ENCODE measurements at places on chromosomes 5 and 9.

DNA sequence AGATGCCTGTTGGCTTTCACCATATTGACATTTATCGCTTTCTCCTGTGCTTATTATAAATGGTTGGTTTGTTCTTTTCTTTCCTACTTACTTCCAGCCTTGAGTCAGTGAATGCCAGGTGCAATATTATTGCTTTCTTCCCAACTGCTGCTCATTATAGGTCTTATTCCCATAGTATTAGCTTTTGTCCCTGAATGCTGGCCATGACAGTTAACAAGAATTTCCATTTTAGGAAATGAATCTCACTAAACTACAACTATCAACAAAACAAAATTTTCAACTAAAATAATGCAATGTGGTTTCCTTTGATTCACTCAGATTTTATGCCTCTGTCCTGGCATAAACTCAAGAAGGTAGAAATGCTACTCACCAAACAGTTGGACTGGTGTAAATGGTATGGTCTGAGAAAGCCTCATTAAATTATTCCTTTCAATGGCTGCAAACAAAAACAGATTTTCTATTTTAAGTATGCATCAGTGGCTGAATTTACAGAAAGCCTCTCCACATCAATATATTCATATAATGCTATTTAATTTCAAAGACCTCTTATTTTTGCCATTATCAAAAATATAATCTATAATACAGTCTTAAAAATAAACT lies 145.4 kb downstream of the TRPM6 start:
- no peak for DNase-seq

GRCh38 chr9:116933251-116933650 lies 246.1 kb downstream of the TRIM32 start:
- no peak for DNase-seq

GRCh38 chr9:76588316-76588715 lies 129.3 kb downstream of the GCNT1 start:
- no peak for DNase-seq

DNA sequence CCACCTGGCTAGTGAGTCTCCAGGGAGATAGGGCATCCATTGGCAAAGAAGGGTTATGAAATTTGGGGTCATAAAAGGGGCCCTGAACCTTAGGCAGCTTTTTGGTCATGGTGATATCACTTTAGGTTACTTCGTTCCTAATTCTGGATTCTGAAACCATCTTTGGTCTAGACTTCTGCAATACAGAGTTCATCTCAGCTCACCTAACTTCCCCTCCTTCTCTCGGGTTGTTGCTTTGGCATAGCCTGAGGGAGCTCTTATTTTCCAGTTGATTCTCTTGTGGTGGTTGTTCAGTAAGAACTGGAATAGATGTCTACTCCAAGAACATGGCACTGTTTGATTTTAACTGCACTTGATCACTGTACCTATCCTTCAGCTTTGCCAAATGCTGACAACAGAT lies 148.9 kb upstream of the RUSC2 start:
- no peak for DNase-seq

- DNase-seq = no peak
These were observed 106.3 kb downstream of the DAPK1 start for GRCh38 chr9:87603854-87604490.

DNA sequence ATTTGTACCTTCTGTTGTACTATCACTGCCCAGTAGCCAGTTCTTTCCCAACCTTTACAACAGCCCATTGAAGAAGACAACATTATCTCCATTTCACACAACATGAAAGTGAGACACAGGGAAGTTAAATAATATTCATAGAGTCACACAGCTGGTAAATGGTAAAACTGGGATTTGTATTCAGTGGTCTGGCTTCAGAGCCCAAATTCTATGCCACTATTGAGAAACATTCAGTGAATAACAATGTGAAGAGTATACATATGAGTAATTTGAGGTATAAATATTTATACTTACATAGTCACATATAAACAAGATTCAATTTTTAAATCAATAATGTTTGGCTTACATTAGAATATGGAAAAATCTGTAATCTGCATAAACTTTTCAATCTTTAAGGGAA lies 13.8 kb downstream of the SMIM15 start:
- no peak for DNase-seq

DNA sequence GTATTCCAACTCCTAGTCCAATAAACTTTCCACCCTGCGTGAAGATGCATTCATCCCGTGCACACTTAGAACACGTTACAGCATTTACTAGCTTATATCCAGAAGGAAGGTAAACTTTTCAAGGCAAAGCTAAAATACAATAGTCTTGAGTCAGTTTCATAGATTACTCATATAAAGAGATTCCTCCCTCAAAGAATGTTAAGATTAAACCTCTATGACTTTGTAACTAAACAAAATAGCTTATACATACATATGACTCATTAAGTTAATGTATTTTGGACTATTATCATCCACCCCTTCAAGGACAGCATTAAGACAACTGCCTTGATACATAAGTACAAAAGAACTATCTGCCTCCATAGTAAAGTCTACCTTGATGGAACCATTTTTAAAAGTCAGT lies 36.1 kb downstream of the TLE1 start:
- DNase-seq = no peak

- no peak for DNase-seq
These were observed 109.5 kb upstream of the DPYSL3 start for GRCh38 chr5:147619281-147619878.

GRCh38 chr5:143239882-143240518 lies 163.5 kb downstream of the NR3C1 start:
- DNase-seq = no peak

GRCh38 chr9:120187758-120188157 lies 392.2 kb downstream of the CDK5RAP2 start:
- no peak for DNase-seq

DNA sequence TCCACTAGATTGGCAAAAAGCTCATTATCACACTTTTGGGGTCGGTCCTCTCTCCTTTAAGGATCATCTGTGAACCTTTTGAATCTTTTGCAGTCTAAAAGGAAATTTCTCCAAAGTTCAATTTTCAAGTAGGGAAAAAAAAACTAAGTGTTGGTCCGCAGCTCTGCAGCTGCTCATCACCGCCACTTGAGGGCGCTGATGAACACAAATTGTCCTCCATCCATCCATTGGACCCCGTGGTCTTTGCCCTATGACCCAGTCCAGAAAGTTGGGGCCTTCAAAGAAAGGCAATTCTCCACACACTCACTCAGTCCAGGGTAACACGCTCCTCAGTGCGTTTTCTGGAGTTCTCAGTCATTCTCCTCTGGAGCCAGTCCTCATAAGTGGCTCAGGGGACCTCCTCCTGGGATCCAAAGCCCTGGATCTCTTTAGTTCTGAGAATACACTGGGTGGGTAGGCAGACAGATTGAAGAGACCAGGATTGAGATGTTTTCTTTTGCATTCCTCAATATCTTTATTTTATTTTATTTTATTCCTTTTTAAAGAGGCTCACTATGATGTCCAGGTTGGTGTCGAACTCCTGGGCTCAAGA lies 63.6 kb upstream of the SLC28A3 start:
- DNase-seq = peak; percentile 16

- DNase-seq = no peak
These were observed 101.8 kb downstream of the CAMSAP1 start for GRCh38 chr9:135805422-135806022.

- DNase-seq = no peak
These were observed 6.3 kb upstream of the ISCA1 start for GRCh38 chr9:86288499-86289198.

DNA sequence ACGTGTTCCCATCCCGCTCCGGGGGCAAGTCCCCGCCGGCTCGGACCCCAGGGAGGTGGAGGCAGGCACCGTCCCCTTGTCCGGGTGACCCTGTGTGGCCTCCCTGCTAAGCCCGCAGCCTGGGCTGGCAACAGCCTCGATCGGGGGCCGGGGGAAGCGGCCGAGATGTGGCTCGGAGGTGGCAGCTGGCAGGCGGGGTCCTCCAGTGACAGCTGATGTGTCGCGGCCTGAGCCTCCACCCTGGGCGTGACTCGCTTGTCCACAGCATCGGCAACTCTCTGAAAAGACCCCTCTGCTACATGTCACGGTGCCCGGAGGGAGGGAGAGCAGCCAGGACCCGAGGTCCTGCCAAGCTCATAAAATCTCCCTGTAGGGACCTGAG lies 124.8 kb upstream of the IRX4 start:
- DNase-seq = no peak

DNA sequence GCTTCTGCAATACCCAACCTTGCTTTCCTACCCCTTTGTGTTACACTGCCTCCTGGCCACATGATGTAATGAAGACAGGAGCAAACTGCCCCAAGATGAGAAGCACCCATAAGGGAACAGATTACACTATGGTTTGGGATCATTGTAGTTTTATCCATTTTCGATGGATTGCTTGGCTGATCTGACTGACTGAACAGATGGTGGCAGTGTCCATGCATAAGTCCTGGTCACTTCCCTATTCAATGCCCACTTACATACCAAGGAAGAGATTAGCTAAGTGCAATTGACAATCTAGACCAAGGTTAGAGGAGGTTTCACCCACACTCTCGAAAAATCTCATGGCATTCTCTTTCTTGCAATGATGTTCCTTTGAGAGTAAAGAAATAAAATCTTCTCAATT lies 319.9 kb downstream of the RAB3C start:
- no peak for DNase-seq

- DNase-seq = no peak
These were observed 1114.7 kb downstream of the PTPRD start for GRCh38 chr9:9498128-9498527.

DNA sequence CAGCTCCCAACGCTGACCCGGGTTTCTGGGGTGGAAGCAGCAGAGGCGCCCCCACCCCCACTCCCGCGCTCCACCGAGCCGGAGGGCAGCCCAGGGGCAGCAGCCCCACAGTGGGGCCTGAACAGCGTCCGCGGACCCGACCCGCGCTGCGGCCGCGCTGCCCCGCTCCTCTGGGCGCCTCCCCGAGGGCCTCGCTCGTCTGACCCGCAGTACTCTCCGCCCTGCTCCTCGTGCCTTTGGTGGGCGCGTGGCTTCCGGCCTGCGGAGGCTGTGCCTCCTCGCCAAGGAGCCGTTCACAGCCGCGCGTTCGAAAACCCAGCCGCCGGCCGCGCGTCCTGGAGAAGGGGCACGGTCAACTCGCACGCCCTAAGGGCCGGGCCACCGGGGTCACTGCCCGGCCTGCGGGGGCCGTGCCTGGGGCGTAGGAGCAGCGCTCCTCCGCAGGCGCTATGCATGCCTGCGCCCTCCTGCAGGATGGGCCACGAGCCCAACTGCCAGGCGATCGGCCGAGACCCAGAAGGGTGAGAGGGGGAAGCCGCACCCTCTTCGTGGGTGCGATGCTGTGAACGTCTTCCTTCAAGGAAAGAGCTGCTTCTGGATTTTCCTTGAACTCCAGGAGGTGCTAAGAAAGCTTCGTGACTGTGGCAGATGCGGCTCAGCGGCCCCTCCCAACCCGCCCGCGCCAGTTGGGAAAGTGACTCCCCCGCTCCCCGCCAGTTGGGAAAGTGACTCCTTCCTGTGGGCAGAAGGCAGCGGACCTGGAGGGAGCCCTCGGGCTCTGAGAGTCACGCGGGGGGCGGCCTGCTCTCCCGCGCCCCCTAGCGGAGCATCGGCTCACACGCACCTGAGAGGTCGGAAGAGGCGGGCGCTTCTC lies 82.7 kb downstream of the HSD17B3 start:
- DNase-seq = peak; percentile 27

DNA sequence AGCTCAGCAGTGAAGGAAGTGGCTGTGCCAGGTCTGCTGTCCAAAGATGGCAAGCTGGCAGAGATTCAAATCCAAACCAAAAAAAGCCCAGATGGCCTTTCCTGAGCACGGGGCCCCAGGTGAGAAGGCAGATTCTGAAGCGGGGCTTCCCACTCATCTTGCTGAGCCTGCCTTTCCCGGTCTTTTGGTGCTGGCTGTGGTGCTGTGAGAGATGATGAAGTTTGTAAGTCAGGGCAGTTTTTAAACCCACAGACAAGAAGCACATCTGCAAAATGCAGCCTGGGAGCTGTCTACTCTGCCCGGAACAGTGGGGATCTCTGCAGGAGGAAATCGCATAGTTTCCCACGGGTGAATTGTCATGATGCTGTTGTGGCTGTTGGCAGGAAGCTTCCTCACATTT lies 85.0 kb upstream of the IRX4 start:
- no peak for DNase-seq

DNA sequence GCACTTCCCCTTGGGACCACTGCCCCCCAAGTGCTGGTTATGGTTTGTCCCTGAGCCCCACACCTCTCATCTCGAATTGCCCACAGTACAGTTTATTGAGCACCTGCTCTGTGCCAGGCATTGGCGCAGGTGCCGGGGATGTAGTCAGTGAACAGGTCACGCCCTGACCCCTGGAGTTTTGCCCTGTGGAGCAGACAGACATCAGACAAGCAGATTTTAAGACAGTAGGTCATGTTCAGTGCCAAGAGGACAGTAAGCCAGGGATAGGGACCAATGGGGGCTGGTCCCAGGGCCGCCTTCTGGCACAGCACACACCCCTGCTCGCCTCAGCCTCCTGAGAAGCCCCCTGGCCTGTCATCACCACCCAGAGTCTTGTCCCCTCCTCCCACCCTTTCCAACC lies 21.9 kb downstream of the ROPN1L start:
- no peak for DNase-seq

GRCh38 chr5:103259705-103260355 lies 1.3 kb downstream of the MACIR start:
- no peak for DNase-seq

DNA sequence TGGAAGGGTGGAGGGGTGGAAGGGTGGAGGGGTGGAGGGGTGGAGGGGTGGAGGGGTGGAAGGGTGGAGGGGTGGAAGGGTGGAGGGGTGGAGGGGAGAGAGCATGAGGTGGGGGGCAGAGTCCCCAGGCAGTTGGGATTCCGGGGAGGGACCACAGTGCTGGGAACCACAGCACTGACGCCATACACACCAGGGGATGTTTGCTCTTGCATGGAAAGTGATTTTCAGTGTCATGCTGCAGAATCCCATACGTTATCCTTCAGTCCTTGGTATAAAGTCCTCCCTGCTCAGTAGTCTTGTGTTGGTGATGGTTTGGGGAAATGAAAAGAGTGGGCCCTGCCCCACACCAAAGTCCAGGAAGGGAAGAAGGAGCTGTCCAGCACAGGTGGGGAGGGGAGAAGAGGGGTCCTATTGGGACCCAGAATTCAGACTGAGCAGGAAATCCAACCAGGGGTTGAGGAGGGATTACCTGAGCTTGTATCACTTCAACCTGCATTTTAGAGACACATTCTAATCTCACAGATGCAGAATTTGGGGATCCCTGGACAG lies 5.5 kb upstream of the FIBCD1 start:
- DNase-seq = no peak

DNA sequence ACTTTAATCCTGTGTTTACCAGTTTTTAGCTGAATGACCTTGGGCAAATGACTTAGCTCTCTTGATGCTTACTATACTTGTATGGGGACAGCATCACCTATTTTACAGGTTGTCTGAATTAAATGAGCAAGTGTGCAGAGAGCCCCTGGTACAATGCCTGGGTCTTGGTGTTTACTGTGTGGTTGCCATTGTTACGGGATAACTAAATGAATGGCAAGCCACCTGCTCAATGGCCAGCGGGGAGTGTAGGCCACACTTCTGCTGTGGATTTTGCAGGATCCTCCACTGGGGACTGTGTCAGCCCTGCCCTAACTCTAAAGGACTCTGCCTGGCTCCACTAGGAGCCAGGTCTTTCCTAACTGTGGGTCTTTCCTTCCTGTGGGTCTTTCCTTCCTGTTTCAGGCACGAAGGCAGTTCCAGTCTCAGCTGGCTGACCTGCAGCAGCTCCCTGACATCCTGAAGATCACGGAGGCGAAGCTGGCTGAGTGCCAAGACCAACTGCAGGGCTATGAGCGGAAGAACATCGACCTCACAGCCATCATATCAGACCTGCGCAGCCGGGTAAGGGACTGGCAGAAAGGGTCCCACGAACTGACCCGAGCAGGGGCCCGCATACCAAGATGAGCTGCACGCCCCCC lies 10.3 kb upstream of the GLE1 start:
- no peak for DNase-seq

- DNase-seq = no peak
These were observed 845.2 kb upstream of the CDH10 start for GRCh38 chr5:25489834-25490538.
